ENCODE measurements at places on chromosomes 13 and 19. TPM values are rescaled to one million over a fixed set of nuclear protein-coding genes. Genes with fewer than 3 reads are reported as not detected.

PRSS57 gene
- polyA plus RNA-seq, result not detected

MAMSTR gene
- 0.46 TPM for polyA plus RNA-seq

C13orf42 gene
- not detected for polyA plus RNA-seq

DNA sequence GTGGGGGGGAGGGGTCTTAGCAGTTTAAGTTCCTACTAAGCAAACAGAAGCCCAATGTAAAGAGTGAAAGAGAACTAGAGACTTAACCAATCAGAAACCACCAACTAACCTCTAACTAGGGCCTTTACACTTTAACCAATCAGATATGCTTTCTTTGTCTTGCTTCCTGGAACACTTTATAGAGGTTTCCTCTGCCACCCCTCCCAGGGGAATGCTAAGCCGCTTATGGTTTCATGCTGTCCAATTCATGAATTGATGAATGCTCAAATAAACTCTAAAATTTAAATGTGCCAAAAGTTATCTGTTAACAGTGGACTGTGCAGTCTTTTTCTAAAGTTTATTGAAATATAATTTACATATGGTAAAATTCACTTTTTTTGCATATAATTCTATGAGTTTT, 33.9 kb upstream of the LATS2 start:
- no peaks in the 10 kb centered on the region for H3K36me3 ChIP-seq
- H3K27ac ChIP-seq, result no peak overlapping the region
- H3K4me1 ChIP-seq, result no peaks in the 10 kb centered on the region
- no peaks in the 10 kb centered on the region for H3K27me3 ChIP-seq

GRCh38 chr13:44756276-44756810, 180.2 kb upstream of the TSC22D1 start:
- no peak for DNase-seq
- no peaks in the 10 kb centered on the region for H3K36me3 ChIP-seq
- H3K27me3 ChIP-seq, result no peaks in the 10 kb centered on the region
- peak overlapping the region; percentile 87 for H3K27ac ChIP-seq
- peaks cover 59% of the 10 kb centered on the region for H3K4me1 ChIP-seq

GRCh38 chr13:79998381-79998880, 342.5 kb downstream of the SPRY2 start:
- no peak overlapping the region for H3K27ac ChIP-seq
- no peak overlapping the region for H3K4me3 ChIP-seq
- no peaks in the 10 kb centered on the region for H3K36me3 ChIP-seq

Measured in stomach (tissue), 19 donors.